ENCODE measurements at places on chromosomes 7 and 10.
A peak's percentile ranks its signal among the peaks of the same experiment; 100 is the strongest.

- DNase-seq: no peak
These were observed 76.3 kb downstream of the FOXL3 start for GRCh38 chr7:366161-366803.

GRCh38 chr10:3720228-3721019, 64.6 kb downstream of the KLF6 start:
- DNase-seq: no peak

- DNase-seq: peak; percentile 6
These were observed 75.4 kb upstream of the PDSS1 start for GRCh38 chr10:26621889-26622711.

- DNase-seq: no peak
These were observed 45.9 kb upstream of the PDK4 start for GRCh38 chr7:95642173-95642572.
